ENCODE measurements at places on chromosomes 2 and 18.

DNA sequence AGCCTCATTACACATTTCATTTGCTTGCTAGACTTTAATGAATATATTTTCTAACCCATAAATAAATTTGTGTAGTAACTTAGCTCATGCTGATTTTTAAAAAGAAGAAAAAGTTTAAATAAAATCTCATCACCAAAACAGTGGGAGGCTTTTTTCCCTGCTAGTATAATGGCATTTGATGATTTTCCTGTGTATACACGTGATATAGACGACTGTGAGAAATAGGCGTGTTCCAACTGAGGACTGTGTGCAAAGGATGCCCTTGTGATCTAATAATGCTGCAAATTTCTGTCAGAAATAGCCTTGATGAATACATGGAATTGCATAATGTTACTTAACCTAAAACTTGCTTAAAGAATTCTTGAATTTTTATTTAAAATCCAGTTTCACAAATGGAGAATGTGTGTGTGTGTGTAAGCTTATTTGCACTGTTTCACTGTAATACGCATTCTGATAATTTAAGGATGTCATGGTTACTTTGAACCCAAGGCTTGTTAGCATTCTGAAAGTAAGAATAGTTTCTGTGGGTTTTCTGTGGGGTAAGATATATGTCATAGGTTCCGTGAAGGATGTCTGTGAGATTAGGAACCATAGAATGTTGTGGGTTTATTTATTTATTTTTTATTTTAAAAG, 178.0 kb downstream of the DLGAP1 start:
- DNase-seq, result no peak

DNA sequence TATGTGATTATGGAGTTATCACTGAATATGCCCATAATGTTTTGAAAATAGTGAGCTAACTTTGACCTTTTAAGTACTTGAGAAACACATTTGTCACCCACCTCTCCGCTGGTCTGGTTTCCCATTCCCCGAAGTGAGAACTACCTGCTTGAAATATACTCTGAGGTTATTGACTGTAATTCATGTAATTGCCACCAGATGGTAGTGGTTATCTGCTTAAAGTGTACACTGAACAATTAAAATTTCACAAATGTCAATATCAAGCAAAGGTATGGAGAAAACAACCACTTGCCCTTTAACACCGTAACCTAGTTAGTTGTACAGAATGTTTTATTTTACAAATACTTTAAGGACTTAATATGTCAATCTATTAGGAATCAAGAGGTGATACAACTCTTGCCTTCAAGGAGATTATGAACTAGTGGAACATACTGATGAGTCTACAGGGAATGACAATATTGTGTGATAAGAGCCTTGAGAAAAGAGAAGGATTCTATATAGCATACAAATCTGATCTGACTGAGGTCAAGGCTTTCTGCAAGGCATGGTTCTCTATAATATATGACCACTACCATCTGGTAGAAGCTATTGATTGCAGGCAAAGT, 316.8 kb upstream of the KCNH7 start:
- peak; percentile 7 for DNase-seq

DNA sequence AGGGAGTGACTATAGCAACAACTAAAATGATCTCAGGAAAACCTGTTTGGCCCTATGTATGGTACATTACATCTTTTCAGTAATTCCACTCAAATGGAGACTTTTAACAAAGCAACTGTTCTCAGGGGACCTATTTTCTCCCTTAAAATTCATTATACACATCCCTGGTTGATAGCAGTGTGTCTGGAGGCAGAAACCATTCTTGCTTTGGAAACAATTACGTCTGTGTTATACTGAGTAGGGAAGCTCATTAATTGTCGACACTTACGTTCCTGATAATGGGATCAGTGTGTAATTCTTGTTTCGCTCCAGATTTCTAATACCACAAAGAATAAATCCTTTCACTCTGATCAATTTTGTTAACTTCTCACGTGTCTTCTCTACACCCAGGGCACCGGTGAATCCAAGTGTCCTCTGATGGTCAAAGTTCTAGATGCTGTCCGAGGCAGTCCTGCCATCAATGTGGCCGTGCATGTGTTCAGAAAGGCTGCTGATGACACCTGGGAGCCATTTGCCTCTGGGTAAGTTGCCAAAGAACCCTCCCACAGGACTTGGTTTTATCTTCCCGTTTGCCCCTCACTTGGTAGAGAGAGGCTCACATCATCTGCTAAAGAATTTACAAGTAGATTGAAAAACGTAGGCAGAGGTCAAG, 955 bp downstream of the TTR start:
- DNase-seq, result no peak

- no peak for DNase-seq
These were observed 32.1 kb downstream of the EPAS1 start for GRCh38 chr2:46329340-46329739.

- no peak for DNase-seq
These were observed 241.6 kb downstream of the PDE11A start for GRCh38 chr2:177830881-177831386.

GRCh38 chr2:5474716-5475115, 217.5 kb upstream of the SOX11 start:
- DNase-seq, result no peak

- DNase-seq, result no peak
These were observed 86.0 kb downstream of the TACR1 start for GRCh38 chr2:75113231-75113869.

GRCh38 chr2:176178038-176178756, 10.3 kb upstream of the HOXD1 start:
- DNase-seq, result peak; percentile 80

- DNase-seq, result no peak
These were observed 378 bp upstream of the IAH1 start for GRCh38 chr2:9473985-9474360.
